ENCODE measurements at places on chromosomes 2 and 18. TPM values are rescaled to one million over a fixed set of nuclear protein-coding genes. Genes with fewer than 3 reads are reported as not detected.

- no peaks in the 10 kb centered on the region for H3K36me3 ChIP-seq
- DNase-seq = no peak
- no peaks in the 10 kb centered on the region for H3K4me1 ChIP-seq
- no peaks in the 10 kb centered on the region for H3K27me3 ChIP-seq
- no peak overlapping the region for H3K4me3 ChIP-seq
- H3K27ac ChIP-seq = no peak overlapping the region
Measured at GRCh38 chr2:31353179-31353578, 61.4 kb downstream of the XDH start.

SH3BP4 gene
- total RNA-seq = 39.4 TPM

DNA sequence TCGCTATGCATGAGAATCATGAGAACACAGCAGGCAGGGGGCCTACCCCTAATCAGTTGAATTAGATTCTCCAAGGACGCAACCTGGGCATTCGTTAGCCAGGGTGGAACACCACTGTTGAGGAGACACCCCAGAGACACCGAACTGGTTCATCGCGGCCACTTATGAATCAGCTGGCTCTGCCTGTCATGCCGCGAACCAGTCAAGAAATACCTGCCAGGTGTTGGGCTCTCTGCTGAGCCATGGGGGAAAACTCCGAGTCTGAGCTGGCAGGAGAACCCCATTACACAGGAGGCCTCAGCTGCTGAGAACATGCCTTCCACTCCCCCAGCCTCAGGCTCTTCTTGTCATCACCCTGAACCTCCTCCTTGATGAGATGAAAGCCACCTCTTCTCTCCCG lies 184.3 kb downstream of the SMAD7 start:
- no peak overlapping the region for H3K4me3 ChIP-seq
- H3K4me1 ChIP-seq = no peaks in the 10 kb centered on the region
- H3K36me3 ChIP-seq = no peaks in the 10 kb centered on the region
- no peak for DNase-seq
- no peak overlapping the region for H3K27ac ChIP-seq
- H3K27me3 ChIP-seq = no peaks in the 10 kb centered on the region

COL5A2 gene
- 24.2 TPM for total RNA-seq

GRCh38 chr2:51981783-51982182 lies 949.9 kb upstream of the NRXN1 start:
- H3K27ac ChIP-seq = no peak overlapping the region
- H3K27me3 ChIP-seq = no peaks in the 10 kb centered on the region
- H3K4me3 ChIP-seq = no peak overlapping the region
- no peak for DNase-seq
- no peaks in the 10 kb centered on the region for H3K36me3 ChIP-seq
- no peaks in the 10 kb centered on the region for H3K4me1 ChIP-seq

CABYR gene
- total RNA-seq = 20.1 TPM

GRCh38 chr2:104078431-104079157 lies 775.3 kb upstream of the POU3F3 start:
- DNase-seq = peak; percentile 47
- H3K4me3 ChIP-seq = no peak overlapping the region
- no peaks in the 10 kb centered on the region for H3K27me3 ChIP-seq
- no peaks in the 10 kb centered on the region for H3K36me3 ChIP-seq

- no peaks in the 10 kb centered on the region for H3K4me1 ChIP-seq
- no peaks in the 10 kb centered on the region for H3K36me3 ChIP-seq
- H3K4me3 ChIP-seq = no peak overlapping the region
- no peak for DNase-seq
- no peaks in the 10 kb centered on the region for H3K27me3 ChIP-seq
Measured at GRCh38 chr18:8051453-8051852, 484.3 kb downstream of the PTPRM start.

CD226 gene
- total RNA-seq = not detected

- H3K4me3 ChIP-seq = no peak overlapping the region
- H3K36me3 ChIP-seq = no peaks in the 10 kb centered on the region
- no peak for DNase-seq
- peaks cover 10% of the 10 kb centered on the region for H3K4me1 ChIP-seq
- H3K27me3 ChIP-seq = no peaks in the 10 kb centered on the region
- H3K27ac ChIP-seq = no peak overlapping the region
Measured at GRCh38 chr2:216984937-216985336, 125.1 kb upstream of the TNP1 start.

DNA sequence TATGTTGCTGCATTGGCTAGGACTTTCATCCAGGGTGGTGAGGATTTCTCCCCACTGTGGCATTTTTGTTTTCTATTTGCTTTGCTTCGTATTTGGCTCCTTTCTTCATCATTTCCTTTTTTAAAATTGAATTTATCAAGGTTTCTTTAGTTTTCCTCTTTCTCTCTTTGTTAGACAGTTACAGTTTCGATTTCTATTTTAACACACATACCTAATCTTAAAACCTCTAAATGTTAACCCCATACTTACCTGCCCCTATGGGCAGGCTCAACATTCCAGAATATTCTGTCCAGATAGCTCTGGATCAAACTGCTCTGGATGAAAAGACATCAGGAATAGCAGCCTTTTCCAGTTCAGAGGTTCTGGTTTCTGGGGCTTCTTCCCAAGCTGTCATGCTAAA lies 49.2 kb downstream of the DIPK1C start:
- peaks cover 7% of the 10 kb centered on the region for H3K4me1 ChIP-seq
- H3K27ac ChIP-seq = no peak overlapping the region
- no peak for DNase-seq

DNA sequence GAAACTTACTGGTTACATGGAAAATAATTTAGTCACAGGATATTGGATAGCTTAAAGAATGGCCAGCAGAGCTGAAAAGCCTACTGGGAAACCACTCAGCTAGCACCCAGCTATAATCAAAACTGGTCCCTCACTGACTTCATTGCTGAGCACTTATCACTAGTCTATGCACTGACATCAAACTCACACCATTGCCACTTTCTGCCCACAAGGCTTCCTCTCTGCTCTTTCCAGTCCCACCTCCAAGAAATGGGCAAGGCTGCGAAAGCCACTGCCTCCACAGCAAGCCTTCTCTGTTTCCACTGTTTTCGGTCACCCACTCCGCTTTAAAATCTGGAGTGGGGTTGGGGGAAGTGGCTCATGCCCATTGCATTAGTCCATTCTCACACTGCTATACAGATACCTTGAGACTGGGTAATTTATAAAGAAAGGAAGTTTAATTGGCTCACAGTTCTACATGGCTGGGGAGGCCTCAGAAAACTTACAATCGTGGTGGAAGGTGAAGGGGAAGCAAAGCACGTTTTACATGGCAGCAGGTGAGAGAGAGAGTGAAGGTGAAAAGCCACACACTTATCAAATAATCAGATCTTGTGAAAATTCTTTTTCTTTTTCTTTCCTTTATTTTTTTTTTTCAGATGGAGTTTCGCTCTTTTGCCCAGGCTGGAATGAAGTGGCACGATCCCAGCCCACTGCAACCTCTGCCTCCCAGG lies 77.0 kb upstream of the CERS6 start:
- no peak overlapping the region for H3K4me3 ChIP-seq
- H3K36me3 ChIP-seq = no peaks in the 10 kb centered on the region
- H3K27me3 ChIP-seq = no peaks in the 10 kb centered on the region

ECEL1 gene
- 6.5 TPM for total RNA-seq

TEKT4 gene
- not detected for total RNA-seq

GRCh38 chr2:120995152-120995551 lies 259.5 kb downstream of the GLI2 start:
- no peak overlapping the region for H3K4me3 ChIP-seq
- no peaks in the 10 kb centered on the region for H3K4me1 ChIP-seq
- H3K27ac ChIP-seq = no peak overlapping the region
- DNase-seq = no peak

FNDC4 gene
- 14.7 TPM for total RNA-seq

- H3K27me3 ChIP-seq = no peaks in the 10 kb centered on the region
- no peak overlapping the region for H3K4me3 ChIP-seq
- peaks cover 13% of the 10 kb centered on the region for H3K36me3 ChIP-seq
- no peaks in the 10 kb centered on the region for H3K4me1 ChIP-seq
- no peak overlapping the region for H3K27ac ChIP-seq
Measured at GRCh38 chr2:108459441-108459840, 10.4 kb downstream of the GCC2 start.

DNA sequence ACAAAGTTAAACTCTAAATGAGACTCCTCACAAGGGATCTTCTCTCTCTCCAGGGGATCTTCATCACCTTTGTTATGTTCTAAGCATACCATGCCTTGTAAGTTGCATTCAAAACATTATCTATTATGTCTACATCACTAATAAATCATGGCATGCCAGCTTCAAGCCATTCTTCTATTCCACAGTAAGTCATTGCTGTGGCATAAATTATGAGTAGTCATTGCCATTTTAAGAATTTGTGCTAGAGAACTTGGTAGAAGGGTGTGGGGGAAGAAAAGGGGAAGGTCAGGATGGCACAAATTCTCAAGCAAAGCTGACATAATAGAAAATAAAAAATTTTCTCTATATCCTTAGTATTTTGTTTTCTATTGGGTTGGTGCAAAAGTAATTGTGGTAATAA lies 33.5 kb downstream of the BARD1 start:
- no peak overlapping the region for H3K4me3 ChIP-seq
- H3K27me3 ChIP-seq = no peaks in the 10 kb centered on the region
- no peak for DNase-seq
- no peaks in the 10 kb centered on the region for H3K4me1 ChIP-seq
- H3K36me3 ChIP-seq = peaks cover 7% of the 10 kb centered on the region

FHOD3 gene
- total RNA-seq = 10.5 TPM

DNA sequence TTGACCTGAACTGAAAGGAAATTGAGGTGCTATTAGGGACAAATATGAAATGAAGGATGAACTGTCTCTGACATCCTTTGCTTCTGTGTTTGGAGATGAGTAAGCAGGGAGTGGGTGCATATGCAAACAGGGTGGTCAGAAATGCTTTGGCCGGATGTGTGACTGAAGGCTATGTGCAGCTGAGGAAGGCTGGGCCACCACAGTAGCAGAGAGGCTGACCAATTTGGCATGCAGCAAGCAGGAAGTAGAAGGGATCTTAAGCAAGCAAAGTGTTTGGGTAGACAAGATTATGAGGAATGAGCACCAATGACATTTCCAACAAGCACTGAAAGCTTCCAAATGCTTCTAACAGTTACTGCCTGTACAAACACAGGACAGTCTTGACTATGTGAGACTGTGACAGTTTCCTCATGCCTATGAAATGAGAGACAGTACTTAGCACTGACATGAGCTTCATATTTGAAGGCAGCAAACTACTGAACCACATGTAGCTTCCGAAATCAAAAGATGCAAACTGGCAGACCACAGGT lies 3.3 kb upstream of the ACTR3 start:
- peaks cover 2% of the 10 kb centered on the region for H3K4me1 ChIP-seq
- no peak for DNase-seq
- no peak overlapping the region for H3K4me3 ChIP-seq
- H3K27me3 ChIP-seq = no peaks in the 10 kb centered on the region
- H3K36me3 ChIP-seq = no peaks in the 10 kb centered on the region

INO80B gene
- total RNA-seq = 18.5 TPM

UGT1A1 gene
- total RNA-seq = not detected

GRCh38 chr2:60295636-60295962 lies 257.9 kb downstream of the BCL11A start:
- no peak overlapping the region for H3K27ac ChIP-seq
- H3K4me3 ChIP-seq = no peak overlapping the region
- DNase-seq = no peak
- no peaks in the 10 kb centered on the region for H3K36me3 ChIP-seq

Measured in H1 (cell line).